Inflammatory macrophage treated with lipopolysaccharide for 1 hour (primary cell): ENCODE measurements at places on chromosomes 1 and 21.
A peak's percentile ranks its signal among the peaks of the same experiment; 100 is the strongest.

DNA sequence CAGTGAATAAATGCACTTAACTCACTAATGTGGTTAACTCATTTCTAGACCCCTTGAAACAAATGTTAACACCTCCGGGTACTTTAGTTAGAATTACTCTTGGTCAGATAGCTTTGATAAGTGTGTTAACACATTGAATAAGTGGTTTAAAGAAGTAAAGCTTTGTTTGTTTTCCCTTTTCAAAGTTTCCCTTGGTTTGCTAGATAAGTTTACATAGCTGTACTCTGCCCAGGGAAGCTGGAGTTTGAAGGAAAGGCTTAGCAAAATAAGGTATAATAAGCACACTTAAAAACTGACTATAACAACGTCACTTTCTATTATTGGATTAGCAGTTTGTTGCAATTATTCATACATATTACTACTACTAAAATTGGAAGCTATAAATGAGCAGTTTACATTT, 1233.9 kb upstream of the ADGRL2 start:
- no peak for DNase-seq

- no peak for DNase-seq
Observed at GRCh38 chr1:46900401-46900800, 40.9 kb downstream of the CYP4A11 start.

DNA sequence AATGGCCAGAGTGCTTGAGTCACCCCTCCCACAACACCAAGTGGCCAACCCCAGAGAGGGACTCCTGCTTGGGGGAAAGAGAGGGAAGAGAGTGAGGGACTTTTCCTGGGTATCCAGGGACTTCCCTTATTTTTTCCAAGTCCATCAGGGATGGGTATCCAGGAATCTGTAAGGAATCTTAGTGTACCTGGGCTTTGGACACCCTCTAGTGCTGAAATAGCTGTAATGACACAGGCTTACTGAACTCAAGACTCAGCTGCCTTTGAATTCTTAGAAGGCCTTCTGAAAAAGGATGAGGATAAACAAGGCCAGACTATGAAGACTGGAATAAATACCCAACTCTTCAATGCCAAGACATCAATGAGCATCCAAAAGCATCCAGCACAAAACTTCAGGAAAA, 12.0 kb downstream of the TSHB start:
- no peak for DNase-seq

GRCh38 chr1:101509370-101509769, 272.6 kb downstream of the S1PR1 start:
- no peak for DNase-seq

- DNase-seq = no peak
Observed at GRCh38 chr1:222251847-222252246, 296.1 kb downstream of the HHIPL2 start.

- DNase-seq = no peak
Observed at GRCh38 chr1:237282208-237282783, 240.3 kb downstream of the RYR2 start.

GRCh38 chr1:172874950-172875349, 175.8 kb downstream of the TNFSF18 start:
- no peak for DNase-seq

DNA sequence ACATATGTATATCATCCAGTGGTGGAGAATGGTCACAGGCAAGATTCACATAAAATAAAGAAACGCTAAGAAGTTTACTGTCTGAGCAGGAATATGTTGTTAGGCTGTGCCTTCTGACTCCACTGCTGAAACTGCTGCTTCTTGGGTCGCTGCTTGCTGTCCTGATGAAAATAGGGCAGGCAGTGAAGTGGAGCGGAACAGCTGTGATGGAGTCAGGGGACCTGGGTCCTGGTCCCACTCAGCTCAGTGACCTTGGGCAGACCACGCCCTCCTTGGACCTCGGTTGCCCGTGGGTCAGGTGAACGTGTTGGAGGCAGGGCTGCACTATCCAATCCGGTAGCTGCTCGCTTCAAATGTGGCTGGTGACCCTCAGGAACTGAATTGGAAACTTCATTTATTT, 33.4 kb upstream of the IFFO2 start:
- DNase-seq = no peak

- DNase-seq = no peak
Observed at GRCh38 chr1:76268341-76268740, 193.8 kb downstream of the ST6GALNAC3 start.

- DNase-seq = no peak
Observed at GRCh38 chr1:66346873-66347272, 187.1 kb upstream of the SGIP1 start.

DNA sequence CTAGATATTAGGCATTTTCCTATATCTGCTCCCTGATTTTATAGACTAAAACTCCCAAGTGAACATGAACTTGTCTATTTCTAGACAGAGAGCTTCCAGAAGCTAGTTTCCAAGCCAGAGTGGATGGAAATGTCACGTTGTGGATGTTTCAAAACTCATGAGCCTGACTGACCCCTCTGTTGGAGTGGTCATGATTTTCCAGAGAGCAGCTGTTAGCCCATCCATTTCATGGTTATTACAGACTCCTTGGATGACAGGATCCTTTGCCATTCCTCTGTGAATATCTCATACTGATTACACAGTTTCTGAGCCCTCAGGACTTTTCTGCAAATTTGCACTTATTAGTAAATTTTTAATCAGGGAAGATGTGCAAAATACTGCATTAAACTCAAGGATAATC, 76.8 kb upstream of the ATF3 start:
- DNase-seq = no peak

DNA sequence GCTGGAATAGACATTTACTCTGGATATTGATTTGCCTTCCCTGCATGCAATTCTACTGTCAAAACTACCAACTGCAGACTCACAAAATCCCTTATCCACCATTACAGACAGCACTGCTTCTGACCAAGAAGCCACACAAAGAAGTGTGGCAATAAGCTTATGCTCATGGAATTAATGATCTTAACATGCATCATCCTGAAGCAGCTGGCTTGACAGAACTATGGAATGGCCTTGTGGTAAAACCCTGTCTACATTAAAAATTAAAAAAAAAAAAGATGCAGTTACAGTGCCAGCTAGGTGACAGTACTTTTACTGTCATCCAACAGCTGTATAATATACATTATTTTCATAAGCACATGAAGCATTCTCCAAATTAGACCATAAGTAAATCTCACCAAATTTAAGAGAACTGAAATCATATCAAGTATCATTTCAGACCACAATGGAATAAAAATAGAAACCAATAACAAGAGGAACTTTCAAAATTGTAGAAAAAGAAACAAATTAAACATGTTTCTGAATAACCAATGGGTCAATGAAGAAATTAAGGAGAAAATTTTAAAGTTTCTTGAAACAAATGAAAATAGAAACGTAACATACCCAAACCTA, 70.7 kb downstream of the SCMH1 start:
- DNase-seq = no peak

- DNase-seq = no peak
Observed at GRCh38 chr1:173865468-173866164, 2.2 kb downstream of the GAS5 start.

DNA sequence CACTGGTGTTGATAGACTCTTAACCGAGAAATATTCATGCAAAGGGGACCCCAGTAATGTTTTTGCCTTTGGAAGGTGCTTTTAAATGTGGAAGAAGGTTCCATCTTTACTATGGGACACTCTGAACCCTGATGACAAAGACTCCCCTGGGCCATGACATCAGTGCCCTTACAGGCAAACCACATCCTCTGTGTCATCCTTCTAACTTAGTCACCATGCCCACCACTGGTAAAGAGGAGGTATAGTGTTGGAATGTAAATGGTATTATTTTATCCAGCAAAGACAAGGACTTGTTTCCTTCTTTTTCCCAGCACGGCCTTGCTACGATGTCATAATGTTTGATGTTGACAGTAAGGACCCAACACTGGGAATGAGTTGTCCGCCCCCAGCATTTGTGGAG, 12.6 kb downstream of the METTL13 start:
- peak; percentile 21 for DNase-seq

GRCh38 chr1:80818211-80818610, 982.5 kb upstream of the ADGRL2 start:
- no peak for DNase-seq

DNA sequence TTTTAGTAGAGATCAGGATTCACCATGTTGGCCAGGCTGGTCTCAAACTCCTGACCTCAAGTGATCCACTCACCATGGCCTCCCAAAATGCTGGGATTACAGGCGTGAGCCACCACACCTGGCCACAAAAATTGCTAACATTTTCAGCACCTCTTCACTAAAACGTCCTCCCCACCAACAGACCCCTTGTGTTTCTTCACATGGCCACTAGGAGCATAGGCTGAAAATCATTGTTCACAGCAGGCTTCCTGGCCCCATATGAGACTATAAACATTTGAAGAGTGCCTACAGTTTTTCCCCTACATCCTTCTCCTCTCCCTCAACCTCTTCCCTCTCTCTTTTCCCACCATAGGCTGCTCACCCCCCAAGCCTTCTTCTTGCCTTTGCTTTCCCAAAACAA, 28.0 kb upstream of the SFPQ start:
- peak; percentile 10 for DNase-seq

DNA sequence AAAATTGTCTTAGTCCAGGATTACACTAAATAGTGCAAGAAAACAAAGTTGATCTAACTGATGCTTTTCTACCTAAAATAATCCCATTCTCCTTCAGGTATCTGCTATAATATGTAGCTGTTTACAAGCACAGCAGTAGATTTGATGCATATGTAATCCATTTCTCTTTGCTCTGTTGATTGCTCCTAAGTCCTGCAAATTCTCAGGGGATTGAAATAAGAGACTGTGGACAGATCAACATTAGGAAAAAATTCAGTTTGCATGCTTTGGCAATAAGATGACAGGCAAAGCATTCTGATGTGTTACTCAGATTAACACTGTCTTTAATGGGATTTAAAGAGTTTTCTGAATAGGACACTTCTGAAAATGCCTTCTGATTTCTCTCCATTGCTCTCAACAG, 34.7 kb downstream of the RNF11 start:
- no peak for DNase-seq

DNA sequence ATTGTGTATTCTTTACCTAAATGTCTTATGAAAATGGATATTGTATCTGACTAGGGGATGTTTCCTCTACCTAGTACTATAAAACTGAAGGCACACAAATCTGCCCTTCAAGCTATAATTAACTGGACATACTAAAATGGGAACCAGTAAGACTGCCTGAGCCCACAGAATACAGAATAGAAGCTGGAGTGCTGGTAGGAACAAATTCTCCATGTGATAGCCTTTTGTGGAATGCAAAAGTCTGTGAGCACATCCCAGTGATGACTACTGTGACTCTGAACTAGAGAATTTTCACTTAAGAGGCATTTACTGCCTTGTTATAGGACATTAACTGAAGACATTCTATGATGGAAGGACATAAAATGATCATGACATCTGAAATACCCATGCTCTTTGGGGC, 30.3 kb downstream of the KIFAP3 start:
- no peak for DNase-seq

DNA sequence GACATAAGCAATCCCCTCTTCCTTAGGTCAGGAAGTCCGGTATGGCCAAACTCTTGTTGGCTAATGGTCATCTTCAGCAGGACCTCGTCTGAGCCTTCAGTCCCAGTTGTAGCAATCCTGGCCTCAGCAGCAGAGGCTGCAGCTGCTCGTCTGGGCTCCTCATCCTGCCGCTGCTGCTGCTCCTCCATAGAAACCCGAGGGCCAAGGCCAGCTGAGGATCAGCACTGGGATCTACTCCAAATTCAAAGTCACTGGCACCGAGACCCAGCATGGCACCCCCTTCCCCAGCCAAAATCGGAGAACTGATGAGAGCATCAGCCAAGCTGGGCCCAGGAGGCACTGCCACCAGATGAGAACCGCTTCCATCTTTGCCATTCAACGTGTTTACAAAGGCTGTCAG, 6.3 kb upstream of the CLDN14 start:
- no peak for DNase-seq

DNA sequence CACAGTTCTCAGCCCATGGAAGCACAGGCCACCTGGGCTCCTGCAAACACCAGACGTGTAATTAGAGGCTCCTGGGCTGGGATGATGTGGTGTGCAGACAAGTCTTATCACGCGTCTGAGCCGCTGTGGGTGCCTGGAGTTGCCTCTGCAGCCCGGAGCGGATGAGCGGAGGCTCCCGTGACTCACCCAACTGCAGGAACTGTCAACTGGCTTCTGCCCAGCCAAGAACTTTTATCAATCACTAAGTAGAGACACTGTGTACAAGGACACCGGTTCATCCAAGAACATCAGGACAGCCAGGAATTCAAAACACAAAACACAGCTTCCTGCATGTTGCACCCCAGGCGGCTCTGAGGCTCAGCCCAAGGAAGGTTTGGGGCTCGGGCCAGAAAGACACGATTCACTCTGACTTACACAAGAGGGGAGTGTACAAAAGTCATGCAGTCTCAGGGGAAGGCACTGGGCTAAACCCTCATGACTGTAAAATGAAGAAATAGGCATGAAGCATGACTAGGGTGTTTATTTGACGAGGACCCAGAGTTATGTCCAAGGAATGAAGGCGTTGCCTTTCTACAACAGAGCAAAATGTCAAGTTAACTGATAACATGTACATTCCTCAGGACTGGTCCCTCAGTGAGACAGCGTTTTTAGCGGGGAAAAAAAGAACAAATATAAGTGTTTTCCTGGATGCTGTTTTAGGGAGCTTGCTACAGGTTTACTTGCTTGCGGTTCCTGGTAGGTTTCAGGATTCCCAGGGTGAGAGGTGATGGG, 21.1 kb downstream of the ERRFI1 start:
- peak; percentile 80 for DNase-seq

GRCh38 chr21:26388731-26389231, 184.3 kb downstream of the CYYR1 start:
- peak; percentile 23 for DNase-seq

GRCh38 chr1:111404588-111404987, 22.9 kb downstream of the OVGP1 start:
- DNase-seq = no peak

DNA sequence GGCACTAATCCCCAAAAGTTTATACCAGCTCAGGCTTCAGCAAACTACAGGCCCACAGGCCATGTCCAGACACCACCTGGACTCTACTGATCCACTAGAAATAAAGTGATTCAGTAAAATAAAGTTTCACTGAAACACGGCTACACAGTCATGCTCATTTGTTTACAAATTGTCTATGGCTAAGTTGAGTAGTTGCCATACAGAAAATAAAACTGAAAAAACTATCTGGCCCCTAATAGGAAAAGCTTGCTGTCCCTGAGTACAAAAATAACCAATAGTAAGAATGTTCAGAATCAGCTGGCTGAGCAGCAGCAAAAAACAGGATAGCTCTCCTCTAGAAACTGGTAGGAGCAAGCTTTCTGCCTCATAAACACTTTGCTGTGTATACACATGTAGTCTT, 221.5 kb downstream of the RERE start:
- DNase-seq = no peak
